Activated T-helper 1 cell treated with Interleukin-2 at 50 U/mL for 16 hours (primary cell): ENCODE measurements at places on chromosomes 3 and 15.

- peak; percentile 53 for DNase-seq
Measured at GRCh38 chr15:72199721-72200212, 2.2 kb upstream of the GRAMD2A start.

DNA sequence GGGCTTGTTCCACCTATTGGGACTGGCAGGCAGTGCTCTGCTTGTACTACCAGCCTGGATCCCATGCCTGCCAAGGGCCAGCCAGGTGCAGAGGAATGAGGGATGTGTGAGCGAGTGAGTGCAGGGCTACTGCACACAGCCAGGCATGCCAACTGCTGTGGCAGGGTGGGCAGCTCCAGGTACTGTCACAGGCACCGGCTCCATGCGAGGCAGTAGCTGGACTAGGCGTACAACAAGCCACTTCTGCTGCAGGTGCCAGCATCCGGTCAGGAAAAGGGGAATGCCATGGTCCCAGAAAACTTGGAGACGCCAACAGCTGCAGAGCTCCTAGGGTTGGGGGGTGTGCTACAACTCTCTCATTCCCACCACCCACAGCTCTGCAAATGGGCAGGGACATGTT lies 1356.7 kb downstream of the SI start:
- DNase-seq, result no peak

- no peak for DNase-seq
Measured at GRCh38 chr15:42118650-42119445, 24.5 kb upstream of the PLA2G4D start.

GRCh38 chr15:62428259-62428658 lies 263.2 kb upstream of the C2CD4B start:
- no peak for DNase-seq

- DNase-seq, result no peak
Measured at GRCh38 chr3:102545276-102545675, 110.5 kb downstream of the ZPLD1 start.

DNA sequence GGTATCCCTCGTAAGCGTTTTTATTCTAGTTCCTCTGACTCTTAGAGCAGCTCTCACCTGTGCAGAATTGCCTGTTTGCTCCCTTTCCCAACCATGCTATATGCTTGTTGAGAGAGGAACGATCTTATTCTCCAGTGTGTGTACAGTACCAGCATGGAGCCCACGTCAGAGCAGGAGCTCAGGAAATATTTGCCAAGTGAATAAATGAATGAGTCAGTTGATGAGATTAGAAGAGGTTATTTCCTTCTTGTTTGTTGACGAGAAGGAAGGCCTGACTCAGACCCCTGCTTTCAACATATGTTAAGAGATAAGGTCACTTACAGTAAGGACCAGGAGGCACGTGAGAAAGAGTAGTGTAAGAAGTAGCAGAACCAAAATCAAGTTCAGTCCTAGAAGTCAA lies 106.3 kb upstream of the ABHD17C start:
- no peak for DNase-seq

DNA sequence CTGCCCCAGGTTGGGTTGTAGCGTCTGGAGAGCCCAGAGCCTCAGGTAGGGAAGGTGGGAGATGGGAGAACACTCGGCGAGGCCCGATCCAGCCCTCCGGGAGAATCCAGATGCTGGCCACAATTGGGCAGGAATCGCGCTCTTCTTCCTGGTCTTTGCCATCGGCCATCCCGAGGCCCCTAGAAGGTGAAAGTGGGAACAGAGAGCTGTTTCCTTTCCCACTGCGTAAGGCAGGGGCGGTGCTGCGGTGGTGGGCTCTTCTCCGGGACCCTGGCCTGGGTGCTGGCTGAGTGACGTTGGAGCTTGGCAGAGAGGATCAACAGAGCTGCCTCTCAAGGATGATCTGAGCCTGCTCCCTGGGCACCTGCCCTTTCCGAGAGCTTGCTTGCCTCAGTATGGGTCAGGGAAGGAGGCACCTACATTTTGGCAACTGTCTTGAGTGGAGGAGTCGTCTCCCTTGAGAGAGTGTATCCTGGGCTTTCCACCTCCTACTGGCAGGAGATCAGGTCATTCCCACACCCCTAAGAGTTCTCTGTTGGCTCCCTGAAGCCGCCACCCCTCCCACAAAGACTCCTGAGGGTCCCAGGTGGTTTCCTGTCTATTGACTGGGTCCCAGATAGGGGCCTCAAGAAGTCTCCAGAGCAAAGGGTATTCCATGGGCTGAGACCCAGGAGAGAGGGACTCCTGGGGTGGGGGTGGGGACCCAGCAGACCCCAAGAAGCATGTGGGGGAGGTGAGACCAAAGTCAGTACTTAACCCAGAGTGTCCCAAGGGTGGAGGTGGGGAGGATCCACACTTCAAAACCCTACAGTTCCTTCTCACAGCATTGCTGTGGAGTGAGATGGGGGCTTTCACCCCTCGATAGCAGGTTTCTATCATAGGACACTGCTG lies 1.6 kb downstream of the C15orf39 start:
- no peak for DNase-seq

DNA sequence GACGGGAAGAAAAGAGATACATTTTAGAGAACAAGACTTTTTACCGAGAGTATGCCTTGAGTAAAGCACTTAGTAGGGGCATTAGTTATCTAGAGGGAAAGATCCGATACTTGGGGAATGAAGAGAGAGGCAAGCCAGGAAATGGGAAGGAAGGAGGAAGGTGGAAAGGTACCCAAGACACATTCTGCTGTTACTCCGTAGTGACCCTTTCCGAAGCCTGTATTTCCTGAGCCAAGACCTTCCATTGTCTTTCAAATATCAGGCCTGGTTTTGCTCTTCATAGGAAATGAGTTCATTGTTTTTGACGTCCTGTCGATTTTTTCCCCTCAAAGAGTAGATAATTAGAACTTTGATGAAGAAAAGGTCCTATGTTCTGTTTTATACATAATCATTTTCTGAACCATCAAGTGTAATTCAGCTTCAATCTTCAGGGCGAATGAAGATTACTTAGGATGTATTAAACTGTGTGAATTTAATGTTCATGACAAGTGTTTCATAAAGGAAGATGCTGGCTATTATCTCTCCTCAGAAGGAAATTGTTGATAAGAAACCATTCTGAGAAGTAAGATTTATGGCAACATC lies 95.7 kb downstream of the PPM1L start:
- DNase-seq, result no peak

DNA sequence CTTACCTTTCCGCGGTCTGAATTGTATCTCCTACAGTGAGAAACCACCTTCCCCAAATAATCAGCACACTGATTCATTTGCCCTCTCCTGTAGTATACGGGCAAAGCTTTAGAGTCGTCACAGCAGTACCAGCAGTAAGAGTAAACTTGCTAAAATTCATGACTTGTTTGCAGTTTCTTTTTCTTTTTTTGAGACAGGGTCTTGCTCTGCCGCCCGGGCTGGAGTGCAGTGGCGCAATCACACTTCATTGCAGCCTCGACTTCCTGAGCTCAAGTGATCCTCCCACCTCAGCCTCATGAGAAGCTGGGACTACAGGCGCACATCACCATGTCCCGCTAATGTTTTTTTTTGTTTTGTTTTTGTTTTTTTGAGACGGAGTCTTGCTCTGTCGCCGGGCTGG lies 11.9 kb downstream of the SCAMP5 start:
- no peak for DNase-seq

GRCh38 chr3:60202052-60202726 lies 1049.1 kb downstream of the FHIT start:
- no peak for DNase-seq
